RCC 7860 (cell line): ENCODE measurements at places on chromosomes 2 and 18.
A peak's percentile ranks its signal among the peaks of the same experiment; 100 is the strongest.

GRCh38 chr2:239369631-239370161, 31.1 kb downstream of the HDAC4 start:
- DNase-seq: no peak

GRCh38 chr2:120227111-120227991, 4.2 kb upstream of the TMEM185B start:
- DNase-seq: no peak

DNA sequence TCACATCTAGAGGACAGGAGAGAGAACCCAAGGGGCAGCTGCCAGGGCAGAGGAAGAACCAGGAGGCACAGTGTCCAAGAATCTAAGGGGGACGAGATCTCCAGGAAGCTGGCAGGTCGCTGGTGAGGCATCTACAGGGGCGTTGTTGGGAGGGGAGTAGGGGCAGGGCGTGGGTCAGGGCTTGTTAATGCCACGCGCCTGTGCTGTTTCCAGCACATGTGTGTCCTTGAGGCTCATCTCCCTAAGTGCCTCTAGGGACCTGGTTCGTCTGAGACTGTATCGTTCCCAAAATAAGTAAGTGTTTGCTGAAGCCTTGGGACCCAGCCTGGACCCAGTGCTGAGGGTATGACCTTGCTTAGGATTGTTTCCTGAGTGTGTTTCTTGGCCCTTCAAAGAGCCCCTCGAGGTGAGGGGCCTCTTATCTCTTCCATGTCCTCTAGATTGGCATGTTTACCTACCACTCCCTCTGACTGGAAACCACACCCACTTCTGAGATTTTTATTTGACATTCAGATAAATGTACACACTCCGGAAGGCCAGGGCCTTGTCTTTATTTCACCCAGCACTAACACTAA, 22.2 kb downstream of the HK2 start:
- DNase-seq: no peak

- peak; percentile 49 for DNase-seq
Observed at GRCh38 chr18:74745633-74746403, 148.1 kb downstream of the ZNF407 start.

GRCh38 chr2:146444987-146445386, 1399.8 kb upstream of the ACVR2A start:
- no peak for DNase-seq

- DNase-seq: no peak
Observed at GRCh38 chr2:108982259-108982679, 6.8 kb downstream of the EDAR start.

DNA sequence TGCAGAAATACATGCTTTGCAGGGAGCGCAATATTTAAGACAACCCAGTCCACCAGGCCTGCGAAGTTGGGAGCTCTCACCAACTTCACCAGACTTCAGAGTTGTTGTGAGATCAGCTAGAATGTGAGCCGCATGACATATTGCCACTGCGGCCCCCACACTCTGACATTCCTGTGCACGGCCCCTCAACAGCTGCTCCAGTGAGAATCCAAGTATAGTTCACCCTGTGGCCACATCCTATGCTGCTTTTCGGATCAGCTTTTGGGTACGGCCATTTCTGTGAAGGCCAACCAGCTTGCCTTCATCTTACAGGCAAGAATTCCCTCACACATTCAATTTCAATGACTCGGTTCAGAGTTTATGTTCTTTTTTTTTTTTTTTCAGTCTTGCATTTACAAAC, 177.8 kb downstream of the SOX11 start:
- no peak for DNase-seq
